ENCODE measurements at places on chromosomes 16 and 17. TPM values are rescaled to one million over a fixed set of nuclear protein-coding genes. Genes with fewer than 3 reads are reported as not detected.

GRCh38 chr16:12260647-12261262, 284.2 kb downstream of the SNX29 start:
- no peak for DNase-seq

- no peak for DNase-seq
Measured at GRCh38 chr16:30187971-30188561, 4.7 kb downstream of the CORO1A start.

GRCh38 chr17:82092995-82093751, 4.9 kb downstream of the FASN start:
- no peak for DNase-seq

- DNase-seq = no peak
Measured at GRCh38 chr16:30691907-30692306, 7.1 kb upstream of the SRCAP start.

DNA sequence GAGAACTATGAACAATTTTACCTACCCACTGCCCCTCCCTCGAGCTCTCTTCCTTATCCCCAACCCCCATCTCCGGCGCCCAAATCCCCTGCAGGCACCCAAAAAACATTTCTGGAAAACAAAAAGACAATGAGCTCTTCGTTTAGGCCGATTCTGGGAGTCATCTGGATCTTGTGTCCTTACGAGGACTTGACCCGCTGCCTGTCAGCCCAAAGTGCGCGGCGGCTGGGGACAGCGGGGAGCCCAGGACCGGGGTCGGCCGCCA, 524 bp downstream of the STRADA start:
- DNase-seq = no peak

GRCh38 chr16:85888405-85889331, 10.3 kb upstream of the IRF8 start:
- DNase-seq = no peak

- no peak for DNase-seq
Measured at GRCh38 chr17:11082559-11082958, 158.5 kb upstream of the SHISA6 start.

DNA sequence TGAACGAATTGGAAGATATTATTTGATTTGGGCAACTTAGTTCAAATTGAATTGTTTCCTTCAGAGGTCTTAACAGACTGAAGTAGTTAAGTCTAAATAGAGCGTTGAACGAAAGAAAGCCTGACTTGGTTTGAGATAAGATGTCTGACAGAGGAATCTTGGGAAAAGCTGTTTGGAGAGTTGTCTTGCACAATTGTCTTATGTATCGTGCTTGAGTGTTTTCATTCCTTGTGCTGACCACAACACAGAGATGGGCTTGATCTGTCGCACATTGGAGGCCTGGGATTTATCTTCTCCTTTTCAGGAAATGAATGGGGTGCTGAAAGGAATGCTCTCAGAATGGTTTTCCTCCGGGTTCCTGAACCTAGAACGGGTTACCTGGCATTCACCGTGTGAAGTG, 7.8 kb downstream of the MLYCD start:
- DNase-seq = no peak

The MPP2 gene
- 3.1 TPM for total RNA-seq

The PIMREG gene
- 20.6 TPM for total RNA-seq

The CIBAR2 gene
- not detected for total RNA-seq

The ALOX15 gene
- not detected for total RNA-seq

All from activated naive CD8-positive, alpha-beta T cell treated with anti-CD3 and anti-CD28 coated beads, Interleukin-2, amount 10 ng/mL, durations not matched to agents 7 days and 5 days (primary cell).